Bronchial smooth muscle cell (primary cell): ENCODE measurements at places on chromosomes 12 and 14. TPM values are rescaled to one million over a fixed set of nuclear protein-coding genes. Genes with fewer than 3 reads are reported as not detected.

Gene KIF5A
- total RNA-seq, result 0.47 and 0.60 TPM in 2 replicates

Gene PPP1R1A
- not detected in 2 replicates for total RNA-seq

Gene PPM1H
- total RNA-seq, result 0.17 and 0.47 TPM in 2 replicates

Gene ASIC1
- total RNA-seq, result 2.8 and 3.7 TPM in 2 replicates

Gene CLEC1B
- total RNA-seq, result not detected in 2 replicates

Gene TNS2
- 48.2 and 58.6 TPM in 2 replicates for total RNA-seq

Gene SMARCD1
- total RNA-seq, result 15.1 and 16.3 TPM in 2 replicates

Gene CKAP4
- total RNA-seq, result 60.4 and 139 TPM in 2 replicates

Gene LHX5
- total RNA-seq, result not detected in 2 replicates

Gene KRT85
- total RNA-seq, result not detected in 2 replicates

Gene APOF
- total RNA-seq, result not detected in 2 replicates

Gene NKX2-1
- 0.09 TPM in 1 of 2 replicates, not detected in the other for total RNA-seq

Gene SNRPF
- total RNA-seq, result 22.5 and 27.3 TPM in 2 replicates

Gene CYP46A1
- total RNA-seq, result 0.47 and 1.4 TPM in 2 replicates

Gene PLA2G1B
- 0.17 TPM in 1 of 2 replicates, not detected in the other for total RNA-seq

Gene GALNT6
- total RNA-seq, result 18.2 and 71.2 TPM in 2 replicates

Gene CISTR
- total RNA-seq, result not detected in 2 replicates

Gene OVCH1
- under 0.01 TPM in 2 replicates for total RNA-seq

Gene KLRD1
- 0.09 and 0.16 TPM in 2 replicates for total RNA-seq

Gene ACSM4
- not detected in 2 replicates for total RNA-seq

Gene MYH6
- not detected in 2 replicates for total RNA-seq

Gene LTBP2
- total RNA-seq, result 74.4 and 88.4 TPM in 2 replicates

Gene KLRB1
- total RNA-seq, result not detected in 2 replicates

Gene RNF31
- total RNA-seq, result 22.2 and 25.8 TPM in 2 replicates

Gene KRT6C
- total RNA-seq, result under 0.01 TPM in 1 of 2 replicates, not detected in the other

Gene TAS2R7
- not detected in 2 replicates for total RNA-seq

Gene BATF
- total RNA-seq, result not detected in 2 replicates

Gene PAPLN
- total RNA-seq, result 1.7 and 4.6 TPM in 2 replicates

Gene NGB
- total RNA-seq, result not detected in 2 replicates

Gene MEG3
- total RNA-seq, result 139 and 226 TPM in 2 replicates

Gene SYT1
- total RNA-seq, result 0.60 and 10.1 TPM in 2 replicates

Gene ARHGAP9
- 0.32 TPM in 1 of 2 replicates, not detected in the other for total RNA-seq

Gene NRL
- total RNA-seq, result 0.95 and 1.0 TPM in 2 replicates

Gene PAX9
- under 0.01 TPM in 2 replicates for total RNA-seq

Gene VSIG10
- total RNA-seq, result 15.3 and 21.6 TPM in 2 replicates

Gene SNAPC1
- total RNA-seq, result 5.2 and 8.2 TPM in 2 replicates

Gene PPP4R4
- total RNA-seq, result 0.34 and 1.9 TPM in 2 replicates

Gene KLRG1
- total RNA-seq, result 0.34 and 0.47 TPM in 2 replicates

Gene RILPL2
- 5.8 TPM in 2 replicates for total RNA-seq
